ENCODE measurements at places on chromosomes 6 and 20. TPM values are rescaled to one million over a fixed set of nuclear protein-coding genes. Genes with fewer than 3 reads are reported as not detected.

The B3GALT4 gene
- 2.3 TPM for total RNA-seq

The CNR1 gene
- total RNA-seq: 3.2 TPM

The C4A gene
- 12.1 TPM for total RNA-seq

The LY6G6D gene
- total RNA-seq: not detected

Measured in cardiac atrium fibroblast (primary cell).